ENCODE measurements at places on chromosomes 6 and 20. TPM values are rescaled to one million over a fixed set of nuclear protein-coding genes. Genes with fewer than 3 reads are reported as not detected.

The PPIL6 gene
- 18.1 TPM for polyA plus RNA-seq

The POFUT1 gene
- polyA plus RNA-seq, result 1.7 TPM

The PCNA gene
- polyA plus RNA-seq, result 41.8 TPM

The MROH8 gene
- polyA plus RNA-seq, result 3.8 TPM

The C2 gene
- not detected for polyA plus RNA-seq

The CDK5RAP1 gene
- polyA plus RNA-seq, result 37.6 TPM

The SLC22A7 gene
- not detected for polyA plus RNA-seq

The CD2AP gene
- polyA plus RNA-seq, result 4.2 TPM

The LRRN4 gene
- polyA plus RNA-seq, result not detected

The HACE1 gene
- 30.3 TPM for polyA plus RNA-seq

The SLC35D3 gene
- not detected for polyA plus RNA-seq

The PACRG gene
- polyA plus RNA-seq, result 9.0 TPM

The ETV7 gene
- not detected for polyA plus RNA-seq

The TSPYL4 gene
- polyA plus RNA-seq, result 95.4 TPM

The WFDC12 gene
- polyA plus RNA-seq, result not detected

The PAX1 gene
- polyA plus RNA-seq, result not detected

Data from Purkinje cell (primary cell).